ENCODE measurements at places on chromosomes 1 and 21.

DNA sequence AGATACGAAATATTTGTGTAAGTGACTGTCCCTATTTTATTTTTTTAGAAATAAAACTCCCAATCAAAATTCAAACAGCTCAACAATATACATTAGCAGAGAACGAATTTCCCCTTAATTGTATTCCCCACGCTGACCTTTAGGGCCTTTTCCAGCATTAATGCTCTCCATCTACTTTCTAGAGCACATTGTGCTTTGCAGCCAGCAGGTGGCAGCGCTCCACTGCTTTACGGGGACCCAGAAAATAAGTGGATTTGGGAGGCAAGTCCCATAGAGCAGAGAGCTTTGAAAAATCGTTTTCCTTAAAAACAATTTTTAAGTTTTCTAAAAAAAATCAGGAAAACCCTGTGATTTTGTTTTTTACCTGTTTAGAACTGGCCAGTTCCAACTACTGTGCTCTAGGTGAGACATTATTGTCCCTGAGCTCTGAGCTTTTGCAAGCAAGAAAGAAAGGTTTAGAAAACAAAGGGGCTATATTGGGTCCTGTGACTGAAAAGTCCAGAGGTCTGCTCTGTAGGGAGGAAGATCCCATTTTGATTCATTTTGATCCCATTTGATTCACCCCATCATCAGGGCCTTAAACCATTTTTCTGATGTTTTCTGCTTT is 144.4 kb upstream of the ZNF644 start:
- ATAC-seq, result peak; percentile 92

- ATAC-seq, result no peak
Measured at GRCh38 chr1:25701030-25701785, 84.6 kb downstream of the MAN1C1 start.

GRCh38 chr21:31130821-31131220 is 92.5 kb upstream of the KRTAP19-8 start:
- no peak for ATAC-seq

- ATAC-seq, result no peak
Measured at GRCh38 chr21:27244776-27245175, 277.9 kb upstream of the ADAMTS5 start.

DNA sequence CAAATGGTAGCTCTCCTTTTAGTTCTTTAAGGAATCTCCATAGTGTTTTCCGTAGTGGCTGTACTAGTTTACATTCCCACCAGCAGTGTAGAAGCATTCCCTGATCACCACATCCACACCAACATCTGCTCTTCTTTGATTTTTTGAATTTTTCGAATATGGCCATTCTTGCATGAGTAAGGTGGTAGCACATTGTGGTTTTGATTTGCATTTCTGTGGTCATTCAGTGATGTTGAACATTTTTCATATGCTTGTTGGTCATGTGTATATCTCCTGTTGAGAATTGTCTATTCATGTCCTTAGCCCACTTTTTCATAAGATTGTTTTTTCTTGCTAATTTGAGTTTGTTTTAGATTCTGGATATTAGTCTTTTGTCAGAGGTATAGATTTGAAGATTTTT is 84.6 kb upstream of the B3GALT2 start:
- no peak for ATAC-seq

DNA sequence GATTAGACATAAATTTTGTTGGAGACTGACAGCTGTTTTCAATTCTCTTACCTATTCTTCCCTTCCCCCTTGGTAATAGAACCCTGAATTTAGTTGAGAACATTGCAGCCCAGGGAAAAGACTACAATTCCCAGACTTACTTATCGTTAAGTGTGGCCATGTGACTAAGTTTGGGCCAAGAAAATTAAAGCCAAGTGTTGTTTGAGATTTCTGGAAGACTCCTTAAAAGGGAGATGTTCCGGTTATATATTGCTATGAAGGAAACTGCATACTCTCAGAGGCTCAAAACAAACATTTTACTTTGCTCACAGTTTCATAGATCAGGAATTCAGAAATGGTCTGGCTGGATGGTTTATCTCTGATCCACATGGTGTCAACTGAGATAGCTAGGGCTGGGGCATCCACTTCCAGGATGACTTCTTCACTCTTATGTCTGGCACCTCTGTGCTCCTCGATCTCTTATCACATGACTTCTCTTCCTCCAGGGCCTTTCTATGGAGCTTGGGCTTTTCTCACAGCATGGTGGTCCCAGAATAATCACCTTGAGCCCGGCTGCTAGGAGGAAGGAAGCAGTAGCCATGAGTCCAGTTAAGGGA is 22.4 kb upstream of the CD34 start:
- ATAC-seq, result no peak

GRCh38 chr1:207920444-207921021 is 9.6 kb upstream of the CD34 start:
- ATAC-seq, result no peak

DNA sequence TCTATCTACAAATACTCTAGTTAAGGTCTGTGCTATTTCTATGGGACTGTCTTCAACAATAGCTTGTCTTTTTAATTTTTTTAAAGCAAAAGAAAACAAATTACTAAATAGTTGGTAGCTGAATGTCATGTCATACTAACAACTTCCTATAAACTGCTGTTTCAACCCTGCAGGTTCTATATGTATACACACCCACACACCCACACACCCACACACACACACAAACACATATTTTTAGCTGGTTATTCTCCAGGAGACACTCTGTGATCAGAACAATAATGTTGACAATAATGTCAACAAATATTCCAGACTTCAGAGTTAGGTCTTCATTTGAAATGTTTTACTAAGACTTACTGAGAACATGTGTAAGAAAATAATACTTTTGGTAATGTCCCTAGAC is 66.7 kb downstream of the AK5 start:
- ATAC-seq, result no peak

DNA sequence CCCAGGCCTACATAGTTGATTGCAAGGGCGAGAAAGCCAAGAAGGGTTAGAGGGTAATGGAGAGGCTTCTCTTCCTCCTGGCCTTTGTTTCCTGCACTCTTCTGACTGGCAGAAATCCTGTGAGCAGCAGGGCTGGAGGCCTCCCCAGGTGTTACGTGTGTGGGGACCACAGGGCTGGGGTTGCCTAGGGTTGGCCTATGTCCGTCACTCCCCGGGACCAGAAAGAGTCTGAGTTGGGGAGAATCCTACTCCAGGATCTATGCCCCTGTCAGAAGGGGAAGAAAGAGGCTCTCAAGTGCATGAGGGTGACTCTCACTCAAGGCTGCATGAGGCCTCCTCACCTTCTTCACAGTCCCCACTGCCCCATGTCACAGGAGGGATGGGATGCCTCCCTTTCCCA is 38.5 kb downstream of the IGFN1 start:
- ATAC-seq, result no peak

All from SK-N-SH treated with all-trans-retinoic acid at 6 μM for 48 hours (cell line).